ENCODE measurements at places on chromosomes 11 and 22. TPM values are rescaled to one million over a fixed set of nuclear protein-coding genes. Genes with fewer than 3 reads are reported as not detected.

The ANKRD42 gene
- total RNA-seq: 4.3 TPM

The GP1BB gene
- total RNA-seq: 1.0 TPM

The E2F8 gene
- total RNA-seq: 4.5 TPM

The SERPING1 gene
- total RNA-seq: 1.9 TPM

The SOX6 gene
- total RNA-seq: 1.1 TPM

The NLRP10 gene
- total RNA-seq: not detected

The MED17 gene
- 30.4 TPM for total RNA-seq

The SERHL2 gene
- 2.9 TPM for total RNA-seq

The RAB3IL1 gene
- 7.5 TPM for total RNA-seq

The ADAMTS15 gene
- 0.05 TPM for total RNA-seq

The OR4D5 gene
- not detected for total RNA-seq

The SCN2B gene
- not detected for total RNA-seq

The SLC5A12 gene
- not detected for total RNA-seq

The IL17REL gene
- total RNA-seq: under 0.01 TPM

The MMP1 gene
- total RNA-seq: 3,905 TPM

The CRYBB1 gene
- total RNA-seq: not detected

The CARD18 gene
- not detected for total RNA-seq

The IFITM10 gene
- total RNA-seq: 0.20 TPM

The EMID1 gene
- total RNA-seq: 1.9 TPM

All from mammary microvascular endothelial cell (primary cell).